Fibroblast of pulmonary artery (primary cell): ENCODE measurements at places on chromosomes 7 and 10.

- DNase-seq: no peak
Observed at GRCh38 chr10:43218206-43218950, 48.5 kb downstream of the RASGEF1A start.

DNA sequence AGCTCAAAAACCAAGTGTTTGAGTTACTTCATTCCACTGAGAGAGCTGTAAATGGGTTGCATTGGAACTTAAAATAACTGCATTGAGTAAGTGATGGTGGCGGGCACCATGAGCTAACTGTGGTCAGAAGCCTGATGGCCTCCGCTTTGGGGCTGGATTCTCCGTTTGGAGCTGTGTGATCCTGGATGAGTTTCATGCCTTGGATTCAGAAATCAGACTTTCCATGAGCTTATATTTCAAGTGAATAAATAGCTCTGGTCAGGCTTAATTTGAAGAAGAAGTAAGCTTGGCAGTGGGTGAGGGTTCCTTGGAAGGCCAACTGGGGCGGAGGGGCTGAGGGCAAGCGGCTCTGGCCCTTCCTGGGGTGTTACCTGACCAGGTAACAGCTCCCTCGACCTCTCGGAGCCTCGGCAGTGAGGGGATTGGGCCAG lies 5.6 kb downstream of the HTRA1 start:
- no peak for DNase-seq

GRCh38 chr10:43882711-43883110 lies 234.0 kb upstream of the ZNF32 start:
- no peak for DNase-seq

DNA sequence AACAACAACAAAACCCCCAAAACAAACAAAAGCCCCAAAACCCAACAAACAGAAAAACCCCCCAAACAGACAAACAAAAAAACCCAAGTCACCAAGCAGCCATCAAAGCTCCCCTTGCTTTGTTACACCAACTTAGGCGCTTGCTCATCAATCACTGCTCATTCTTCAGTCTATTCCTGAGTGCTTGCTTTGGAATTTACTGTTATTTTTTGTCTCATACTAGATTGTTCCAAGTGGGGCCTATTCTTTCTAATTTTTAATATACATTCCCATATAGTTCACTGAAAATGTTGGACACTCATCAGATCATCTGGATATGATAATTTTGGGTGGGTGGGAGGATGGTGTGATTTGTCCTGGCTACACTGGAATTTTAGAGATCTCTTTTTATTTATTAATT lies 126.0 kb upstream of the JCAD start:
- no peak for DNase-seq

GRCh38 chr7:11843113-11843765 lies 11.2 kb upstream of the THSD7A start:
- no peak for DNase-seq

DNA sequence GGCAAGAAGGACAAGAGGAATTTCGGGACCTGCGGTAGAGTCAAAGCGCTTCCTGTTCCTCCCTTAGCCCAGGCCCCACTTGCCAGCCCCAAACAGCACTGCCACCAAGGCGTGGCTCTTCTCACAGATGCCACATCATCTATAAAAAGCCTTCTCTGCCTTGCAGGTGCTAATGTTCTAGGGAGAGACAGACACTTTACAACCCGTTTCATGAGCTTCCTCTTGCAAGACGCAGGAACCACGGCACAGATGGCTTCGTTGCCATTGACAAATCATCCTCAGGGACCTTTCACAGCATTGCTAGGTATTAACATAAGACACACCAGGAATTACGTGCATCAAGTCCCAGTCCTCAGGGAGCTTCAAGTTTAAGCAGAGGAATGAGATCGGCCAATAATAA lies 180.9 kb downstream of the JCAD start:
- no peak for DNase-seq

DNA sequence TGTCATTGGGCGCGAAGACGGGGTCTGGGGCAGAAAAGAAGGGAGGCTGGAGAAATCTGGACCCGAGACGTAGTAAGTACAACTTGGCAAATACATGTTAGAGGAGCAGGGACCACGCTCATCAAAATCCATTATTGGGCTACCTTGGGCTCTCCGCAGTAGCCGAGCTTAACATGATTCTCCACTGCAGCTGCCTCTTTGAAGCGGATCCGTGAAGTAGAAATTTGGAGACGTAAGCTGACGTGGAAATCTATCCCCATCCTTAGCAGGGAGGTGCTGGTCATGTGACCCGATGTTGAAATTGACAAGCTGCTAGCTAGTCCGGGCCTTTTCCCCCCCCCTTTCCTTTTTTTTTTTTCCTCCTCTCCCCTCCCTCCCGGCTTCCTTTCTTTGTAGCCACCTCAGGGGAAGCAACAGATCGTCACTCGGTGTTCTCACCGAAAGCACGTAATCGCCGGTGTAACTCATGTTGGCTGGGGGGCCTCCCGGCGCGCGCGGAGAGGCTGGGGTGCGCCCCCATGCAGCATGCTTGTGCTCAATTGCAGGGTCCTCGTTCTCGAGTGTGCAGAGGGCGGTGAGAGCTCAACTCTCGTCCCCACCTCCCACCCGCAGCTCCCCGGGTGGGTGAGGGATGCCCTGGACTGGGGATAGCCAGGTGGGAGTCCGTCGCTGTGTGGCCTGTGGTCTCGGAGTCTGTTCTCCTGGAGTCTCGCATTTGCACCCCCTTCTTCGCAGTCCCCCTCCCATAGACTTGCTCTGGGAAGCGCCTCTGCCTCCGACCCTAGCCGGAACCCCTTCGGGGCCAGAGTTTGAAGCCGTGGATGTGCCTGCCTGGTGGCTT lies at the start of gene HOXA11:
Gene HOXA11 (minus strand): TSS at position 220 of the 841 bp plus-strand sequence. CDS start 88 bp downstream, at position 132.
- DNase-seq: peak; percentile 25

DNA sequence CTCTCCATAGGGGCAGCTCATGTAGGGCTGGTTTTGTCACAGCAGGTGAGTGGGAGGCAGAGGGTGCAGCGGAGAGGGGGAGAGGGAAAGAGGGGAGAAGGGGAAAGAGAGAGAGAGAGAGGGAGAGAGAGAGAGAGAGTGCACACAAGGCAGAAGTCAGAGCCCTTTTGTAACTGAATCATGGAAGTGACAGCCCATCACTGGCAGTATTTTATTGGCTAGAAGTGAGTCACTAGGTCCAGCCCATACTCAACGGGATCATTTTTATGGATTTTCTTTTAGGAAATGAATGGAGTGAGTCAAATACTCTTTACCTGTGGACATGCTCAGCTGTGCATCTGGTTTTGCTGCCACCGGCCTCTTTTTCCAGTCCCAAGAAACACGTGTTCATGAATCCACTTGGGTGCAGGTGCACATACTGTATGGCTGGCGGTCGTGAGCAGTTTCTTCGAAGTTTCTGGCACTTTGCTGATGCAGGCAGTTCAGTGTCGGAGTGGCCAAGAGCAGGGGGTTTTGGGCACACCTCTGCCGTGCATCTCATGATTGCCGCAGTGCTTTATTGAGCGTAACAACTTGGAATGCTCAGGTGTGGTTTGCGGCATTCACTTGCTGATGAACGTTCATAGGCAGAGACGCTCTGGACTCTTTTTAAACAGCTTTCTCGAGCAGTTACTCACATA lies 40.3 kb downstream of the DOCK1 start:
- DNase-seq: no peak

- DNase-seq: peak; percentile 66
Observed at GRCh38 chr7:4479367-4480039, 202.6 kb upstream of the FOXK1 start.

DNA sequence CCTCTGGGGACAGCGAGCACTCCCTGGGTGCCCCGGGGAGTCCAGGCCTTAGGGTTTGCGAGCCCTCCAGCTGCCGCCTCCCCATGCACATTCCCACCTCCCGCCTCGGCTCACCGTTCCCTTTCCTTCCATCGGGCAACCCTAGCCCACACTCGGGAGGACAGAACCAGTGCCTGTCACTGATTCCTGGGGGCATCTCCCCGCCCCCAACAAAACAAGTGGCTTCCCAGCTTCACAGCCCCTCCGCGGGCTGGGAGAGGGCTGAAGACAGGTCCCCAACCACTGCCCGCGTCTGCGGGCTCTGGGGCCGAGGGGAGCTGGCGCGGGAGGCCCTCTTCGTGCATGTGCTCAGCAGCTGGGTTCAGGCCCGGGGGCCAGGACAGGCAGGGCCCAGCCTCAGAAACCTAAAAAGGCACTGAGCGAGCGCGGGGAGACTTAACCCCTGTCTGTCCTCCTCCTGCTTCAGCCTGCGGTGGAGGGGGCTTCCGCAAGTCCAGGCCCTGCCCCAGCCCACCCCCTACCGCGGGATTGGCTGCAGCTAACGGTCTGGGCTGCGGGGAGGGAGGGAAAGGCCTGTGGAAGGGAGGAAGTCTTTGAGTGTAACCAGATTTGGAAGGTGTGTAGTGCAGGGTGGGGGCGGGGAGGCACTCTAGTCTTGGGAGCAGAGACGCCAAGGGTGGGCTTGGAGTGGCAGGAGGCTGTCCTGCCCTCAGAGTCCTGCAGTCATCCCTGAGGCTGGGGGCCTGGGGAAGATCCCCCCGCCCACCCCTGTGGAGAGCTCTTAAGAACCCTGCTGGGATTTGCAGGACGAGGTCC lies 1.2 kb downstream of the FLNC start:
- DNase-seq: peak; percentile 71

DNA sequence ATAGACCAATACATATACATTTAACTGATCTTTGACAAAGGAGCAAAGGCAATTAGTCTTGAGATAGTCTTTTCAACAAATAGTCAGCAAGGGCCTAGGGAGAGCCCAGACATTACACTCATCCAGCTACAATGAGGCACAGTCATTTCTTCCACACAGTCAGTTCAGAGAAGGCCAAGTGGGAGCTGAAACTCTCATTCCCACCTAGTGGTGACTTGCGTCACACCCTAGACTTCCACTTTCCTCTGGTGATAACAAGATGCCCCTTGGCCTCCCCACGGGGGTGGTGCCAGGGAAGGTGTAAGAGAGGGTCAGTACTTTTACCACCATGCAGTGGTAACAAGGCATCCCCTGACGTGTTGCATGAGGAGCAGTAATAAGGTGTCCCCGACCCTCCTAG lies 8.0 kb downstream of the FRMPD2 start:
- no peak for DNase-seq

- no peak for DNase-seq
Observed at GRCh38 chr7:28378574-28379149, 33.7 kb upstream of the CREB5 start.

DNA sequence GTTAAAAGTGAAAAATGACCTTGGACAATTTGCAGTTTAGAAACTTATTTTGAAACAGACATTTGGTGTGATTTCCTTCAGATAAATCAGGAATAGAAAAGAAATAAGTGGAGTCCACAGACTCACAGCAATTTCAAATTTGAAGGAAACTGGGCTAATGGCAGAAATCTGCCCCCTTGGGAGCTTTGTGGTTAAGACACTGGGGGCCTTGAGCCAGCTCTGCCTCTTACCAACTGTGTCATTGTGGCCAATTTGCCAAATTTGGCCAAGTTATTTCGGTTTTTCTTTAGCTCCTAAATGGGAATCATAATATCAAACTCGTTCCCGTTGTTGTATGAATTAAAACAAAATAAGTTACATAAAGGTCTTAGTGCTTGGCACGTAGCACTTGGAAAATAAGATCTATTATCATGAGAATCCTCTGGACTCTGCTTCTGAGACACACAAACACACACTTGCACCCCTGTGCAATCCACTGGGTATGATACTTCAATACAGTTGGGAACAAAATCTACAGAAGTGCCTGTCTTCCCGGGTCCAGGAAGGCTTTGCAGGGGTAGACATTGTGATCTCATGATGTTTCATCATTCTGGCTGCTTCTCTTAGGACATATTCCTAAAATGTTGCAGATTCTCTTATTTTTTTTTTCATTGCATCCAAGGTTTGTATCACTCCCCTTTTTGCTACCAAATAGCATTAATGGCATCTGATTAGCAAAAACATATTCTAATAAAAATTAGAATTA lies 4.9 kb downstream of the ARMC3 start:
- no peak for DNase-seq

DNA sequence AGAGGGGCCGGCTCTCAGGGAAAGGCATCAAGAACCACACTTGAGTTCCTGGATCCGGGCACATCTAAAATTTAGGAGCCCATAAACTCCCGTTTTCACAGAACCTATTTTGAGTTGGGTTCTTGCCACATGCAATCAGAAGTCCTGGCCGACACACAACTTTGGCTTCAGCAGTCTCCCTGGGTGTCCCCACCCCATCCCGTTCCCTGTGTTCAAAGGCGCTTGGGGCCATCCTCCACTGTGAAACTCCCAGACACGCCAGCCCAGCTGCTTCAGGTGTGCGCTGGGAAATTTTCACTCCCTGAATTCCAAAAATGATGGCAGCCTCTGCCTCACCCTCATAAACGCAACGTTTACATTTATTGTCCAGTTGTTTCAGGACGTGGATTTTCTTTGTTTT lies 8.4 kb upstream of the ZFAND2A start:
- DNase-seq: no peak

DNA sequence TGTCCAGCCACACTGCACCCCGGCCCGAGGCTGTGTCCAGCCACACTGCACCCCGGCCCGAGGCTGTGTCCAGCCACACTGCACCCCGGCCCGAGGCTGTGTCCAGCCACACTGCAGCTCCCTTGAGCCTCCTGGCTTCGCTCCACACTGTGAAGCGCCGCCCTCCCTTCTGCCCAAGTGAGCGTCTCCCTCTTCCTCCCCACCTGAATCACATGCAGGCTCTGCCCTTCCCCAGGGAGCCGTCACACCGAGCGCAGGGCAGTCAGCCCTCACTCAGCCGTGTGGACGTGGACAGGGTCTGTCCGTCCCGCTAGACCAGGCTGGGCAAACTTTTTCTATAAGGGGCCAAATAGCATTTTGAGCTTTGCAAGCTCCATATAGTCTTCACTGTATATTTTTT lies 27.6 kb downstream of the CFAP46 start:
- no peak for DNase-seq

DNA sequence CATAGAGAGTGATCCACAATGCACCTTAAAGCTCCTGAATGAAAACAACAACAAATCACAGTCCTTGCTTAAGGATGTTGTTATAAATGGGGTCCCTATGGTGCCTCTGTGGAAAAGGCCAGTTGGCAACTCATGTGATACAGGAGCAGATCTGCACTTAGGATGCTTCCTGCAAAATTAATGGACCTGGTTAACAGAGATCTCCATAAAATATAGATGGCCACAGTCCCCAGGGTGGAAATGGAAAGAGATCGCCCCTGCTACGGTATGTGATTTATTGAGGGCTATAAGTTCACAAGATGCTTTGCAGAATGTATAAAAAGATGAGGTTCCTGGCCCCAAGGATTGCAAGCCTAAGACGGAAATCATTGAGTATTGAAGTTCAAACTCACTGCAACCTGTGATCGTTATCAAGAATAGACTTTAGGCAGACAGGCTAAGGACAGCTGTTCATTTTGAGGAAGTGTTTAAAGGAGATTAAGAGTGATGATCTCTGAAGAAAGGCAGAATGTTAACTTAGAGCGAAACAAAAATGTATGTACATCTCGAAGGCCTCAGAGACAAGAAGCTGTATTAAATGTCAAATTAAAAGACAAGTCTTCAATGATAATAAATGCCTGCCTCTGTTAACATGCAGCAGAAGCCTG lies 174.1 kb upstream of the PLPP4 start:
- no peak for DNase-seq
